NCI-H1048 (cell line): ENCODE measurements at places on chromosomes 2 and 18.

DNA sequence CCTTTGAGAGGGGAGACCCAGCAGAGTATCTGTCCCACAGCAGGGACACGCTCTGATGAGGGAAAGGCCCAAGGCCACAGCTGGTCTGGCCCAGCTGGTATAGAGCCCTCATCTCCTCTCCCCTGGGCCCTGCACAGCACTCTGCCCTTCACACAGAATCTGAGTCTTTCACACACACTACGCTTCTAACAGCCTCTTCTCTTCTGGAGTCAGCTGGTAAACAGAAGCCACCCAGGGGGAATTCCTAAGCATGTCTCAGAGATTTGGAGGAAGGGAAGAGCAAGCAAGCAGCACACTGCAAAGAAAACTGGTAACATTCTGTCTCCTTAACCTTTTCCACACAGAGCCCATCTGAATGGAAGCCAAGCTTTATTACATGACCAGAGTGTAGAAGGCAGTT lies 121.1 kb upstream of the ACAA2 start:
- DNase-seq: no peak

DNA sequence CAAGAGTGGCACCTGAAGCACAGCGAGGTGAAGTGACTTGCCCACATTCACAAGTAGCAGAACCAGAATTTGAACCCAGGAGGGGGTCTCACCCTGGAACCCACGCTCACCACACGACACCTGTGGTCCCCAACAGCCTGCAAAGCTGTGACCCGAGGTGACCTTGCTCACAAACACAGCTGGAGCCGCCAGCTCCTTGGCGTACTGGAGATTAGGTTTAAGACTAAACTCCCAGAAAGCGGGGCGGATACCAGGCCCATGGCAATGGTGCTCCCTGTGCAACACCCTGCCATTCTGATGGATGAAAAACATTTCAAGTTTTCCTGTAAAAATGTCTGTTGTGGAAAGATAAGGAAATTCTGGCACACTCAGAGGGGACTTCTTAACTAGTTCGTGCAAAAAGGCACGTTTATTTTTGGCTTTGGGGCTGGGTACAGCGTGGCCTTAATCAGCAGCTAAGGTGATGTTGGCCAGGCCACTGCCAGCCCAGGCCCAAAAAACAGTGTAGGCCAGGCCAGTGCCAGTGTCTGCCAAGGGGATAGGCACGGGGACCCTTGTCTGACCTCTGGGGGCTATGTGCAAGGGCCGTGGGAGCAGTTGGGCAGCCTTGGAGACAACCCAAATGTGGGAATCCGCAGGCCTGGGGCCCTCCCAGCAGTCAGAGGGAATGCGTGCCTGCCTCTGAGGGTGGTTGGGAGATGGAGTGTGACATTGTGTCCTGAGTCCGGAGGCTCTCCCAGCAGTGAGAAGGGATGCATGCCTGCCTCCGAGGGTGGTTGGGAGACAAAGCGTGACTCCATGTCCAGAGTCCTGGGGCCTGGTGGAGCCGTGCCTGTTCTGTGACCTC lies 185.0 kb upstream of the HS6ST1 start:
- no peak for DNase-seq

- no peak for DNase-seq
Measured at GRCh38 chr18:77057006-77057395, 75.6 kb downstream of the MBP start.

- no peak for DNase-seq
Measured at GRCh38 chr2:75204833-75205232, 5.5 kb upstream of the TACR1 start.

- DNase-seq: no peak
Measured at GRCh38 chr2:198706476-198707082, 751.2 kb downstream of the SATB2 start.

DNA sequence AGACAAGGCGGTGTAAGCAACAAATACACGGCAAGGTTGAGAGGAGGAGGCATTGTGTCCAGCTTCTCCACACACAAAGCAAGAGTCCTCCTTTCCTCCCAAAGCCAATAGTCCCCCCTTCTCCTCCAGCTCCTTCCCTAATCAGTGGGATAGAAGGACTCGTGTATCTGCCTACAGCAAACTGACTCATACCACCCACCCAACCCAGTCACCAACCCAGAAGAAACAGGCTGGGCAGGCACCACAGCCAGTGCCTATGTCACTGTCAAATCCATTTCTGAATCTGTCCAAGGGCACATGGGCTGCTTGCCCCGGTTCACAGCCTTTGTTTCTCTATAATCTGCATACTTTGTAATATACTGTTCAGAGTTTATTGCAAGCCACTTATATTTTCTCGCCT lies 19.2 kb upstream of the NMS start:
- DNase-seq: no peak

- DNase-seq: no peak
Measured at GRCh38 chr2:216246766-216247165, 125.5 kb downstream of the MARCHF4 start.

DNA sequence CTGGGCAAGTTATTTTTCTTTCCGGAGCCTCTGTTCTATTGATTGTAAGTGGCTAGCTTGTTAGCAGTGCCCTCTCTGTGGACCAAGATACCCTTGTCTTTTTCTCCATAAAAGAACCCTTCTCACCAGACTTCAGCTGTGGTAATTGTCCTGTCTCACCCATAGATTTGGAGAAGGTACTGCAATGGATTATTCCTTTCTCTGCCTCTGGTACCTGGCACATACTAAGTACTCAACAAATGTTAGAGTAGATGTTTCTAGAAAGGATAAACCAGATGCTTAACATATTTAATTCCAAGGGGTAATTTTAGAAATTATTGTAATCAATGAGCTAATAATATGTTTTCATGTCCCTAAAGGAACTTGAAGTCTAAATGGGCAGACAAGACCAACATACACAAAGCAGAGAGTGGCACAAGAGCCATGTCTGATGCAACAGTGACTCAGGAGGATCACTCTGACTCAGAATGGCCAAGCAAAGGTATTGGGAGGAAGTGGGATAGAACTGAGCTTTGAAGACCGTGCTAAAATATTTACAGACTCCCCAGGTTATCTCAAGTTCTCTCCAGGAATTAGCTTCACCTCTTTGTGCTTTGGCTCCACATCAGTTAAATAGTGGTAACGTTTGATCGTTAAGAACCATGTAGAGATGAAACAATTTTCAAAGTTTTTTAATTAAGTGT lies 129.7 kb upstream of the OSR1 start:
- no peak for DNase-seq

- no peak for DNase-seq
Measured at GRCh38 chr2:181959508-181959907, 26.1 kb upstream of the PPP1R1C start.

DNA sequence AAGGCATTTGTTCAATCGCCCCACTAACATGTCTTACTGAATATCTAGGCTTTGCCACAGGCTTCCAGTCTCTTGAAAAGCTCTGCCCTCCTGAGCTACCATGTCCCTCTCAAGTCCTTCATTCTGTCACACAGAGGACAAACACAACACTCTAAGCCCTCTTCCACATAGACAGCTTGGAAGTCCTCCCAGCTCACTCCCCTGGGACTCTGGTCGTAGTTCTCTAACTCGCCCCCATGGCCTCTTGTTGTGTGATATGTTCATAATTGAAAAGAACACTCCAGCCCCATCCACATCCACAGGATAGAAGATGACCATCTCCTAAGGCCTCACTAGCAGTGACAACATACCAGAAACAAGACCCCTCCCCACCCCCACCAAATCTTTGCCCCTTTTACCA lies 37.9 kb downstream of the BUB1 start:
- no peak for DNase-seq

- DNase-seq: no peak
Measured at GRCh38 chr18:42486271-42486670, 531.2 kb downstream of the PIK3C3 start.

DNA sequence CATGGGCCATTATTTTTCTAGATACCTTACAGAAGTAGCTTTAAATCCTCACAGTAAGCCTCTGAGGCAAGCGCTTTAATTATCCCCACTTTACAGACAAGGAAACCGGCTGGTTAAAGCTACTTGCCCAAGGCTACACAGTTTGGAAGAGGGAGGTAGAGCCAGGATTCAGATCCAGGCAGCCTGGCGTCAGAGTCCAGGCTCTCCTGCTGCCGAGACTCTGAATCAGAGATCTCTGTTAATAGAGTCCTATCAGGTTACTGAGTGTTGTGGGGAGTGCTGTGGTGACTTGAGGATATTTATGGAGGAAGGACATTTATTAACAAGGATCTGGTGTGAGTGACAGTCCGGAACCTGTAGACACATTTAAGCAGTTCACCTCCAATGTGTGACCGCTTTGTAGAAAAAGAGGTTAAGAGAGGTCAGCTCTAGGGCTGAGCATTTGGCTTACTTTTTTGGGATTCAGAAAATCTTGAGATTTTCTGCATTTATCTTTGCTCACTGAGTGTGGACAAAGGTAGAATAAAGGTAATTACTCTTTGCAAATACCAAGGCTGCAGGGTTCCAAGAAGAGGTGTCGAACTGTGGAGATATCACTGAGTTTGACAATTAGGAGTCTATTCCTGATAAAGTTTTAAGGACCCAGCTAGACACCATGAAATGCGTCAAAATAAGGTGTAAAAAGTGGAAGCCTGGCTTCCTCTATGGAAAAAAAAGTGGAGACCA lies 1.6 kb upstream of the CEP192 start:
- no peak for DNase-seq

DNA sequence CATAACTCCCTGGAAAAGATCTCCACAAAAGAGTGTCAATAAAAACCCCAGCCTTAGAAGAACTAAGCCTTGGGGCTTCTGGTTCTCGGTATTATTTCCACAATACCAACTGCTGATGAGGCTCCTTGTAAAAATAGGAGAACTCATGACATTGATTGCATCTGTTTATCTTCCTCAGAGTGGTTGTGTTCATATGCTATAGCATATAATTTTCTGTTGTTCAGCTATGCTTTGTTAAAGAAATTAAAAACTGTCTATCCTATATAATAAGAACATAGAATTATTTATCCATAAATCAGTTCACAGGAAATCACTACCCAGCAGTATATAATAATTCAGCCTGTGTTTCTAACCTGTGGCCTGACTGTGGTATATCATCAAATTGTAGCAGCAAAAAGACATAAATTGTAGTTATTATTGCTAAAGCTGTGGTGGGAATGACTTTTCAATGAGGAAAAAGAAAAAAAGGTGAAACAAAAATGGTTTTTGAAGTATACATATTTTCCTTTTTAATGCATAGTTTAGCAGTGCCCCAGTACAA lies 68.9 kb downstream of the SATB2 start:
- DNase-seq: no peak

GRCh38 chr2:207180741-207181140 lies 15.0 kb upstream of the KLF7 start:
- no peak for DNase-seq

GRCh38 chr18:38966841-38967240 lies 1401.2 kb upstream of the CELF4 start:
- DNase-seq: no peak

- no peak for DNase-seq
Measured at GRCh38 chr2:173355132-173355865, 627 bp downstream of the CDCA7 start.

GRCh38 chr18:64405161-64405560 lies 256.3 kb upstream of the LINC00305 start:
- no peak for DNase-seq

DNA sequence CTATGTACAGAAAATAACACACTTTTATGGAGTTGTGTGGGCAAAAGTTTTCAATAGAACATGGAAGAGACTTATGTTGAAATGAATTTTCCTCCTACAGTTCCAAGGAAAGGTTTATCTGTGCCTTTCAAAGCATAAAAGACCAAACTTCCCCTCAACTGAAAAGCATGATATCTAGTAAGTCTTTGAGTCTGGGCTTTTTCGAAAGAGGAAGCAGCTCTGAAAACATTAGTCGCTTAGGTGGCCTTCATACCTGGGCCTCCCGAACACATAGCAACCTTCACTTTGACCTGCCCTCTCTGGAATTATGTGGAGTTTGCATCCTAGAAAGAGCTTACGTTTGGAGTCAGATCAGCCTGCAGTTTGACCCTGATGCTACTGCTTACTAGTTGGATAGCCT lies 4.8 kb upstream of the CAPN14 start:
- DNase-seq: no peak

GRCh38 chr2:38239452-38239851 lies 137.6 kb downstream of the ATL2 start:
- DNase-seq: no peak

DNA sequence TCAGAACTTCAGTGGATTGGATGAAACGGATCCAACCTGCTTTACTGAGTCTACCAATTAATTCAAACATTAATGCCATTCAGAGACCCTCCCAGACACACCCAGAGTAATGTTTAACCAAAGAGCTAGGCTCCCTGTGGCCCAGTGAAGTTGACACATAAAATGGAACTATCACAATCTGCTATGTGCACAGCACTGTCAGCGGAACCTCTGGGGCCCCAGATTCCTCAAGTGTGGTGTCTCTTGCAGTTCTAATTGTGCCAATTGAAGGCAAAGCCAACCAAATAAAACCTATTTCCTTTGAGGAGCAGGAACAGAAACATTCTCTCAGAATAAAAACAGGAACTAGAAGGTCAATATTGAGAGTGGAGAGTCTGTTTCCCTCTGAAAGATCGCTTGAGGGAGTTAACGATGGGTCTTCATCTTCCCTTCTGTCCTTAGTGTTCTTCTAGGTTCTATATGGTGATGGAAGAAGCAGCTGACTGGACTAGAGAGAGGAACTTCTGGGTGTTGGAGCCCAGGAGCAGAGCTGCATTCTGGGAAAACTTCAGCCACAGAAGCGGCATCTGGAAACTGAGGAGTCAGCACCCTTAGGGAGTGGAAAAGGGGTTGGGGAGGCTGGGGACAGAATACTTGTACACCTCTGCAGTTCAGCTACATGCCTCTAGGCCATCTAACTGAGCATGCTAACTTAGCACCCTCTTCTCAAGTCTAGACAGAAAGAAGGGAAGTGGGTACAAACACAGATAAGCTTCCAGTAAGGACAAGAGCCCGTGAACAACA lies 174.4 kb upstream of the FBXO11 start:
- DNase-seq: no peak

GRCh38 chr2:55616551-55617174 lies 759 bp downstream of the PPP4R3B start:
- no peak for DNase-seq

DNA sequence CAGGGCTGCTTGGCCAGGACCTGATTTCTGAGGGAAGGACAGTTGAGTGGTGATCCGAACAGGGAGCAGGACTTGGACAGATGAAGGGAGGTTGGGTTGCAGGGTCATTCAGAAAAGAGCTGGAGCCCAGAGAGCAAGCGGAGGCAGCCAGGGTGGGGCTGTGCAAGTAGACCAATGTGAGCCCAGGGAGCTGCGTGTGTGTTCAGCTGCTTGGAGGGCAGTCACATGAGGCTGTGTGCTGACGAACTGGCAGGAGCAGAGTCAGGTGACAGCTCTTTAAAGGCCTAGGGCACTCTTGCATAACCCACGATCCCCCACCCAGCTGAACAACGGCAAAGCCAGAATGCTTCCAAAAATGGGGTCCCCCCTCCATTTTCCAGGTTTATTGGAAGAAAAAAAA lies 4.6 kb upstream of the MLPH start:
- DNase-seq: no peak

- DNase-seq: no peak
Measured at GRCh38 chr2:41727152-41727551, 320.7 kb upstream of the PKDCC start.

GRCh38 chr2:239190361-239190760 lies 210.5 kb downstream of the HDAC4 start:
- no peak for DNase-seq

GRCh38 chr2:31522786-31523185 lies 58.0 kb downstream of the SRD5A2 start:
- DNase-seq: no peak
